ENCODE measurements at places on chromosomes 11 and 22.

- no peak overlapping the region for H3K27ac ChIP-seq
- H3K36me3 ChIP-seq: peaks cover 7% of the 10 kb centered on the region
- no peak overlapping the region for H3K4me3 ChIP-seq
- no peaks in the 10 kb centered on the region for H3K4me1 ChIP-seq
These were observed 96.0 kb downstream of the PARVA start for GRCh38 chr11:12473381-12473780.

DNA sequence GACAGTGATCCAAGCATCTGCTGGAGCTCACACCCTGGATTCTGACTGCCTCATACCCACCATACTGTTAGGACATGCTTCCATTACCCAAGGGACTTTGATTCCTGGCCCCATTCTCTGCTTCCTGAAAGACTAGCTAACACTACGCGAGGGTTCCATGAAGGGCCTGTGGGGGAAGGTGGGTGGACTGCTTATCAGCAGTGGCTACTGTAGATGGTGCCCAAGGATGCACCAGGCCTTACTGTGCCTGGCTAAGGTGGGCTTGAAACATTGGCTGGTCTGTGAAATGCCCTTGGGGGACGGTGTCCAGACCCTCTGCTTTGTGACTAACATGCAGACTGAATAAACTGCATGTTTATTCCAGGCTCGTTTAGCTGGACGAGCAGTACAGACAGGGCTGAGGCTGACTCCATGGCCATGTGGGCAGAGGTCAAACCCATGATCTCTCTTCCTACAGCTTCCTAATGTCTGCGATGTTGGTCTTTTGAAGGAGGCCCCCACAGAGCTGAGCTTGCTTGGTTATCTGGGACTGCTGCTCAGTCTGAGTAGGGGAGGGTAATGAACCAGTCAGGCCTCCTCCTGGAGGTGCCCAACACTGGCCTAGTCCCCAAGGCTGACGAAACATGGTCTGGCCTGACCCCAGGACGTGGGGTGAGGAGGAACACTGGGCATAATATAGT, 48.3 kb upstream of the PHOX2A start:
- H3K36me3 ChIP-seq: peaks cover 5% of the 10 kb centered on the region
- DNase-seq: no peak
- no peaks in the 10 kb centered on the region for H3K4me1 ChIP-seq
- no peak overlapping the region for H3K27ac ChIP-seq
- H3K27me3 ChIP-seq: no peaks in the 10 kb centered on the region

DNA sequence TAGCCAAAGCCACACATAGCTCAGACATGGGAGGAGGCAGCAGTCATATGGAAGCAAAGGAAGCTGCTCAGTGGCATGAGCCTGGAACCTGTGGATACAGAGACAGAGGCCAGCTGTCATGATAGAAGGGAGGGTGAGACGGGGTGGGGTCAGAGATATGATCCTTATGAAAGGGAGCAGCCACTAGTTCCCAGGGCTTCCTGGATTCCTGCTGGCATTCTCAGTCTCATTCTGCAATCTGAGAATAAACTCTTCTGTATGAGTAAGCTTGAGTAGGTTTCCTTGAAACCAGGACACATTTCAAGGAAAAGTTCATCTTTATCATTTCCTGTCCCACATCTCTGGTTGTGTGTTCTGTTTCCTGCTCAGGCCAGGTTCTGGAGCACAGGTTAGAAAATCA, 220.2 kb upstream of the SNX19 start:
- H3K27me3 ChIP-seq: peaks cover 2% of the 10 kb centered on the region
- H3K27ac ChIP-seq: no peak overlapping the region
- no peaks in the 10 kb centered on the region for H3K4me1 ChIP-seq
- DNase-seq: no peak

DNA sequence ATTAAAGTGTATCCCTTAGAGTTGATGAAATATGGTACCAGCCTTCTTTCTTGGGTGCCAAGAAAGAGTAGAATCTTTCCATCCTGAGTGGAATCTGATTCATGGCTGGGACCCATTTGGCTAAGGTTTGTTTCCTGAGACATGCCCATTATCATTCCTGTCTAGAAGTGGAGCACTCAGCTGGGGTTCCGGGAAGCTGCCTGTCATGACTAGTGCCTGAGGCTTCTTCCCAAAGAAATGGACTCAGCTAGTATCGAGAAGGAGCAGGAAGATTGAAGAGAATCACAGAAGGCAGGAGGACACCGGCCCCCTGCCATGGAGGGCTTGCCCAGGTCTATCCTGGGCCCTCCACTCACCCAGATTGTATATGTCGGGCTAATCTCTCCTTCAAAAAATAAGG, 57.6 kb downstream of the KREMEN1 start:
- peaks cover 38% of the 10 kb centered on the region for H3K4me1 ChIP-seq
- H3K27me3 ChIP-seq: no peaks in the 10 kb centered on the region
- DNase-seq: peak; percentile 14
- no peak overlapping the region for H3K4me3 ChIP-seq
- no peaks in the 10 kb centered on the region for H3K36me3 ChIP-seq

GRCh38 chr11:62468577-62468976, 49.7 kb downstream of the SCGB1A1 start:
- H3K4me3 ChIP-seq: no peak overlapping the region
- no peaks in the 10 kb centered on the region for H3K27me3 ChIP-seq
- no peak overlapping the region for H3K27ac ChIP-seq

GRCh38 chr11:43035086-43035485, 276.7 kb upstream of the API5 start:
- DNase-seq: no peak
- H3K27me3 ChIP-seq: no peaks in the 10 kb centered on the region
- H3K4me1 ChIP-seq: no peaks in the 10 kb centered on the region
- no peaks in the 10 kb centered on the region for H3K36me3 ChIP-seq
- no peak overlapping the region for H3K27ac ChIP-seq
- no peak overlapping the region for H3K4me3 ChIP-seq

- no peak overlapping the region for H3K27ac ChIP-seq
- H3K36me3 ChIP-seq: no peaks in the 10 kb centered on the region
- no peak for DNase-seq
- no peak overlapping the region for H3K4me3 ChIP-seq
- H3K27me3 ChIP-seq: no peaks in the 10 kb centered on the region
These were observed 28.0 kb downstream of the ADA2 start for GRCh38 chr22:17191163-17191784.

- peaks cover 24% of the 10 kb centered on the region for H3K4me1 ChIP-seq
- no peak overlapping the region for H3K4me3 ChIP-seq
- DNase-seq: no peak
- H3K36me3 ChIP-seq: no peaks in the 10 kb centered on the region
These were observed 31.1 kb upstream of the PPARA start for GRCh38 chr22:46119093-46119728.

DNA sequence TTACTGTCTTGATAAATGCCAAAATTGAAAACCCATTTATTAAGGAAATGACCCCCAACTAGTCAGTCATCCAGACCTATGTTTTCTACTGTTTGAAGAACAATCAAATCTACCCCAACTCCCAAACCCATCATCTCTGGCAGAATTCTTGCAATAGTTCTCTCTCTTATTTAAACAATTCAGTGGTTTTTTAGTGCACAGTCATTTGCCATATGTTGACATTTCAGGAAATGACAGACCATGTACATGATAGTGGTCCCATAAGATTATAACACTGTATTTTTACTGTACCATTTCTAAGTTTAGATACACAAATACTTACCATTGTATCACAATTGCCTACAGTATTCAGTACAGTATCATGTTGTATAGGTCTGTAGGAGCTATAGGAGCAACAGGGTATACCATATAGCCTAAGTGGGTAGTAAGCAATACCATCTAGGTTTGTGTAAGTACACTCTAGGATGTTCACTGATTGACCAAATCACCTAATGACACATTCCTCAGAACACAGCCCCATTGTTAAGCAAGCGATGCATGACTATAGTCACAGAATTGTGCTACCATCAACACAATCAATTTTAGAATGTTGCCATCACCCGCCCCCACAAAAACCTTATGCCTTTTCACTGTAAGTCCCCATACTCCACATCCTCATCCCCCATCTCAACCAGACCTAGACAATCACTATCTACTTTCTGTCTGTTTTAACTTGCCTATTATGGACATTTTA, 41.8 kb downstream of the MMP20 start:
- no peaks in the 10 kb centered on the region for H3K4me1 ChIP-seq
- H3K4me3 ChIP-seq: no peak overlapping the region
- no peaks in the 10 kb centered on the region for H3K36me3 ChIP-seq
- no peak for DNase-seq
- no peaks in the 10 kb centered on the region for H3K27me3 ChIP-seq

DNA sequence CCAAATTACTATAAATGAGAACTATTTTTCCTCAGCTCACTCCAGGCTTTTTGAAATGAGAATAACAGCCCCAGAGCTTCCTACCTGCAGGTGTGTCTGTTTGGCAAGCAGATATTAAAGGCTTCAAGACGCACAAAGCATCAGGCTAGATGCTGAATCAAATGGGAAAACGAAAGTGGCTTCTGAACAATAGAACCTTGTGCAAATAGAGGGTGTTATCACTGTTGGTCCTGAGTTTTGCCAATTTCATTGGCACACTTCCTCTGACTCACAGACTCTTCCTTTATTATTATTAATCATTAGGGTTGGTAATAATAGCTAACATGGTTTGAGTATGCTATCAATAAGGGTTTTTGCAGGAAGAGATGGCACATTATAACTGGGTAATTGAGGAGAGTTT, 13.4 kb downstream of the SYT13 start:
- DNase-seq: no peak
- no peaks in the 10 kb centered on the region for H3K4me1 ChIP-seq
- peaks cover 16% of the 10 kb centered on the region for H3K27me3 ChIP-seq
- no peak overlapping the region for H3K27ac ChIP-seq

- no peaks in the 10 kb centered on the region for H3K36me3 ChIP-seq
- no peak for DNase-seq
- H3K27ac ChIP-seq: no peak overlapping the region
- H3K4me1 ChIP-seq: peaks cover 2% of the 10 kb centered on the region
These were observed 14.1 kb upstream of the WNT7B start for GRCh38 chr22:45991098-45991497.

GRCh38 chr11:35930466-35930865, 13.4 kb upstream of the LDLRAD3 start:
- H3K36me3 ChIP-seq: no peaks in the 10 kb centered on the region
- DNase-seq: no peak
- H3K27ac ChIP-seq: no peak overlapping the region
- no peak overlapping the region for H3K4me3 ChIP-seq

DNA sequence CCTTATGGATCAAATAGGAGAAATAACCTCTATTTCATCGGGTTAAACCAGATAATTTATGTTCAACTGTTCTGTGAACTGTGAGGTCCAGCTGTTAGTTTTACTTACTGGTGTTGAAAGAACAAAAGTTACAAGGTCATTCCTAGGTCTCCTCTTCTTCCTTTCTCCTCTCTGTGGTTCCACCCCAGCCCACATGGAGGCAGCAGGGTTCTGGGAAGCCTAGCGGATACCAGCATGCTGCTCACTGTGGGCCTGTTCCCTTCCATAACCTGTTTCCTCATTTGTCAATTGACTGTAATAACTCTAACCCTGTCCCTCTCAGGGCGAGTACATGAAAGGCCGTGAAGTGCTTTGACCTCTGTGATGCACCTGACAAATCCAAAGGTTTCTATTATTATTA, 27.8 kb downstream of the RELT start:
- no peaks in the 10 kb centered on the region for H3K27me3 ChIP-seq
- no peak overlapping the region for H3K4me3 ChIP-seq
- H3K27ac ChIP-seq: no peak overlapping the region
- H3K36me3 ChIP-seq: peaks cover 23% of the 10 kb centered on the region

GRCh38 chr11:89447845-89448244, 43.3 kb downstream of the NOX4 start:
- no peaks in the 10 kb centered on the region for H3K27me3 ChIP-seq
- H3K36me3 ChIP-seq: no peaks in the 10 kb centered on the region
- no peaks in the 10 kb centered on the region for H3K4me1 ChIP-seq
- no peak for DNase-seq
- no peak overlapping the region for H3K4me3 ChIP-seq
- H3K27ac ChIP-seq: no peak overlapping the region

DNA sequence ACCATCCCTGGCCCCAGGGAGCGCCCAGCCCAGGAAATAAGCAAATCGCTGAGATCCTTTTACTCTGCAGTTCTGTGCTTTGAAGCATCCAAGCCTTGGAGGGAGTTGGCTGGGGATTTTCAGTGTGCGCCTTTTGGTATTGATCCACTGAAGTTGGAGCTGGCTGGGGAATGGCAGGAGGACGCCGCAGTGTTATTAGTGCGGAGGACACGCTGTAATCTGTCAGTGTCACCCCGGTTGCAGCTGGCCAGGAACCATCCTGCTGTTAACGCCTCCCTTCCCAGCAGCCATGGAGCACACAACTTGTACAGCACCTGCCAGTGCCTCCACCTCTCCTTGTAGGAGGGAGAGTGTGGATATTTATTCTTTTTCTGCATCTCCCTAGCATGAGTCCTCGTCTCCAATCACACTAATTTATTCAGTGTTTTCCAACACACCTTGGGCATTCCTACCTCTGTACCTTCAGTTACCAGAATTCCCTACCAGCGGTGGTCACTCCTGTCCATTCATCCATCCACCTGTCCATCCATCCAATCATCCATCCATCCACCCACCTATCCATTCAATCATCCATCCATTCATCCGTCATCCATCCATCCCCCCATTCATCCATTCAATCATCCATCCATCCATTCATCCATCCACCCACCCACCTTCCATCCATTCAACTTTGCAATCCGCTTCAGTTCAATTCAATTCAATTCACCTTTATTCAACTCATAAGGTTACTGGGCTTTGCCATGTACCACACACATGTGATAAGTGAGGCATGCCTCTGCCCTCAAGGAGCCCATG, 21.9 kb upstream of the EIF3D start:
- DNase-seq: no peak
- H3K27ac ChIP-seq: no peak overlapping the region
- peaks cover 2% of the 10 kb centered on the region for H3K27me3 ChIP-seq
- no peak overlapping the region for H3K4me3 ChIP-seq
- no peaks in the 10 kb centered on the region for H3K36me3 ChIP-seq

DNA sequence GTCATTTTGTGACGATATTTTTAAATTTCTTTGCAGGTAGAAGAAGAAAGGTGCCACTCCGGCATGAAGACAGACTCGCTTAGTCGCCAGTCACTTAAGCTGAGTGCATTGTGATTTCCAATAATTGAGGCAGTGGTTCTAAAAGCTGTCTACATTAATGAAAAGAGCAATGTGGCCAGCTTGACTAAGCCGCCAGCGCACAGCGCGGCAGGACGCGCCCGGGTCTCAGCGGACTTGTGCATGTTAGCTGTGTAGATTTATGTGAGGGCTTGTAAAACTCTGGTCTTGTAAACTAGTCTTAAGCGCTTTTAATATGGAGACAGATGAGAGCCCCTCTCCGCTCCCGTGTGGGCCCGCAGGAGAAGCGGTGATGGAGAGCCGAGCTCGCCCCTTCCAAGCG, 5.6 kb downstream of the DGCR8 start:
- peaks cover 19% of the 10 kb centered on the region for H3K36me3 ChIP-seq
- DNase-seq: no peak
- no peaks in the 10 kb centered on the region for H3K27me3 ChIP-seq
- H3K27ac ChIP-seq: peak overlapping the region; percentile 92
- peaks cover 54% of the 10 kb centered on the region for H3K4me1 ChIP-seq
- H3K4me3 ChIP-seq: no peak overlapping the region
